ENCODE measurements at places on chromosomes 16 and 17.

DNA sequence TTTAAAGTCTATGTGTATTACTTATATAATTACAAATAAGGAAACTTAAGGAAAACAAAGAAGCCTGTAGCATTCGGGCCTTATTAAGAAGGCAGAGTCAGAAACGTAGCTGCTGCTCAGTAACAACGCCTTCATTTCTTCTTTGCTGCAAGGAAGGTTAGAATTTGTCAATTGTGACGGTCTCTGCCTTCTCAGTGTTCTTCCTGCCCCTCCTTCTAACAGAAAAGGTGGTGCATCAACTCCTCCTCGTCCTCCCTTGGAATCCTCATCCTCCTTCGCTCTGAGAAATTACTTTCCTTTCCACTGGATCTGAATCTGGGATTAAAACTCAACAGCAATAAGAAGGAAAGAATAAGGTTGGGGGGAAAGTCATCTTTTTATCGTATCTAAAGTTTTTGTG lies 63.0 kb downstream of the VPS53 start:
- no peak for DNase-seq

DNA sequence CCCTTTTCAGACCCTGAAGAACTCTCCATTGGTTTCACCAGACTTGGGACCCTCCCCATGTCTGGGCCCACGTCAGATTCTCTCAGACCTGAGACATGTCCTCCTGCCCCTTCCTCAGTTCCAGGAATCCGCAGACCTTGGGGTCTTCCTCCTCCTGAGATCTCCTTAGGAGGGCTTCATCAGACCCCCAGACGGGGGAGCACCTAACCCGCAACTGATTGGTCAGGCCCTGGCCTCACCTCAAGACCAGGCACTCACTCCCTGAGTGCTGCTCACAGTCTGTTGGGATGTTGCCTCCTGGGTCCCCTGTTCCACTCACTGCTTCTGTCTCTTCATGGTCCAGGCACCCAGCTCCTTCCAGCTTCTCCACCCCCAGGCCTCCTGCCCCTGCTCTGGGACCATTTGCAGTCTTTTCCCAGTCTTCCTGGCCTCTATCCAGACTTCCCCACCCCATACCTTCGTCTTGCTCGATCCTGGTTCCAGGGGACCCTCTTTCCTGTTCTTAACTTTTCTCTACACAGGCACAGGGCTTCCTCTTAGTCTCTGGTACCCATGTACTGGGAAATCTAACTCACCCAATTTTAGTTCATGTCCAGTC lies 1.2 kb downstream of the GID4 start:
- no peak for DNase-seq

DNA sequence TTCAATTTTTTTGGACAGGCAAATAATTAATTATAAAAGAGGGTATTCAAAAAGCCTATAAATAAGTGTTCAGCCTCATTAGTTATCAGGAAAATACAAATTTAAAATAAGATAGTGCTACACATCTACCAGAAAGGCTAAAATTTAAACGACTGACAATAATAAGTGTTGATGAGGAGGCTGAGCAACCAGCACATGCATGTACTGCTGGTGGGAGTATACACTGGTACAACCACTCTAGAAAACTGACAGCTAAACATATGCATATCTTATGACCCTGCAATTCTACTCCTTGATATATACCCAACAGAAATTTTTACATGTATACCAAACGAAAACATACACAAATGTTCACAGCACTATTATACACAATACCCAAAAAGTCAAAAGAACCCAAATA lies 27.1 kb downstream of the XPO6 start:
- no peak for DNase-seq

DNA sequence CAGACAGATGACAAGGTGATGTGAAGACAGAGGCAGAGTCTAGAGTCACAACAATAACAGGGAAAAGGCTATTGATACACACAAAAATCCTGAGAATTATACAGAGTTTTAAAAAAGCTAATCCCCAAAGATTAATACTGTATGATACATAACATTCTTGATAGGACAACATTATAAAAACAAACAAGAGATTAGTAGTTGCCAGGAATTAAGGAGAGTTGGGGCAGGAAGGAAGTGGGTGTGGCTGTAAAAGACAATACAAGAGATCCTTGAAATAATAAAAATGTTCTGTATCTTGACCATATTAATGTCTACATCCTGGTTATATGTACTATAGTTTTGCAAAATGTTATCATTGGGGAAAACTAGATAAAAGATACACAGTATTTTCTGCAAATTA lies 309.5 kb upstream of the PMFBP1 start:
- no peak for DNase-seq

DNA sequence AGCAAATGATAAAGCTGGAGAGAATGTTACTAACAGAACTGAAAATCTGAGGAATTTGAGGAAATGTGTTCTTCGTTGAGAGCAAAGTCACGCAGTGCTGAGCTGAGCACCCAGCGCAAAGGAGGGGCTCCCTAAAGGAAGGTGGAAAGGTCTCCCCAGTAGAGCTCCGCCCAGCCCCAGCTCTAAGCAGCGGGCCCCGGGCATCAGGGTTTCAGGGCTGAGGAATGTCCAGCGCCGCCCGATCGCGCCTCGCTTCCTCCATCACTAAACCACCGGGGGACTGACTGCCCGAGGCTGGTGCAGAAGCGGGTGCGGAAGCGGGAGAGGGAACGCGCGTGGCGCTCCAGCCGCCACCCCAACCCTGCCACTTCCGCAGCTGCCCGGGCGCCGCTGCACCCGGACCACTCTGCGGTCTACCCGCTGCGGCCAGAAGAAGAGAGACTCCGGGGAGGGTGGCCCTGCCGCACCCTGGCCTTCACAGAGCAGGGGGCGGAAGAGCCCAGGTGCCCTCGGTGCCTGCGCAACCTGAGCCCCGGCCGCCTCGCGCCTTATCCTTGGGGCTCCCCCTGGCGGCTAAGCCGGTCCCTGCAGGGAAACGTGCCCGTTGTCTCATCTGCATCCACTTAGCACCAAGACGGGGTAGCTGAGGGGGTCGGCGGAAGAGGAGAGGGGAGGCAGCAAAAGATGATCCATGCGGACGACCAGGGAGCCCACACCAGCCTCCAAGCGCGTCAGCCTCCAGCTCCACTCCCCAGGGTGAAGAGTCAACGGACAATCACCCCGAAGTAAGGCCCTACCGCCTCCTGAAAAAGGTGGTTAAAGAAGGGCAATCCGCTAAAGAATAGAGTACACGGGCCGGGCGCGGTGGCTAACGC lies 12.4 kb upstream of the GUCY2D start:
- peak; percentile 91 for DNase-seq

- DNase-seq, result no peak
These were observed 17.3 kb downstream of the SLC5A10 start for GRCh38 chr17:18968945-18969887.

GRCh38 chr17:66663041-66663606 lies 171.8 kb upstream of the CACNG5 start:
- no peak for DNase-seq

DNA sequence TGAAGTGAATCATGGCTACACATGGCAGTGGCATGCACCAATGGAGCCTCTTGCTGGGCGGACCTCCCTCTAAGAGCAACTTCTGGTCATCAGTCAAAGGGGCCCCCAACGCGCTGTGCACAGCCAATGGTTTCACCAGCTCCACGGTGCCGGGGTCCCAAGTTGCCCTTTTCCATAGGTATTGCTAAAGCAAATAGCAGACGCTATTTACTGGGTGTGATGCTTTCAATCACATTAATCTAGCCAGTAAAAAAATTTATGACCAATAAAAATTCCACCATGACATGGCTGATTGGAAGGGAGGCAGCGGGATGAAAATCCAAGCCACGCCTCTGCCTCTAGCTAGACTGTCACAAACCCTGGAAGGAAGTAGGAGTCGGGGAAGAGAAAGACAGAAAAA lies 680.3 kb upstream of the SOX9 start:
- no peak for DNase-seq

GRCh38 chr16:2482249-2482648 lies 7.3 kb downstream of the TBC1D24 start:
- no peak for DNase-seq

GRCh38 chr16:30784215-30784614 lies 2.8 kb downstream of the ZNF629 start:
- no peak for DNase-seq

GRCh38 chr16:17321824-17322223 lies 148.9 kb downstream of the XYLT1 start:
- no peak for DNase-seq

GRCh38 chr17:77869665-77870132 lies 88.8 kb upstream of the TNRC6C start:
- DNase-seq, result no peak

DNA sequence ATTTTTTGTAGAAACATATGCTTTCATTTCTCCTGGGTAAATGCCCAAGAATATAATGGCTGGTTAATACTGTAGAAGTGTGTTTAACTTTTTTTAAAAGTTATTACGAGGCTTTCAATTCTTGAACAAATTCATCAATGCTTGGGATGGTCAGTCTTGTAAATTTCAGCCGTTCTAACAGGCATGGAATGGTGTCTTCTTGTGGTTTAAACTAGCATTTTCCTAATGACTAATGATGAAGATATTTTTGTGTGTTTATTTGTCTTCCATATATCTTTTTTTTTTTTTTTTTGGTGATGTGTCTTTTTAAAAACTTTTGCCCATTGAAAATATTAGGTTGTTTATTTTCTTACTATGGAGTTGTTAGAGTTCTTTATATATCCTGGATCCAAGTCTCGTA lies 67.1 kb downstream of the MGAT5B start:
- DNase-seq, result no peak

DNA sequence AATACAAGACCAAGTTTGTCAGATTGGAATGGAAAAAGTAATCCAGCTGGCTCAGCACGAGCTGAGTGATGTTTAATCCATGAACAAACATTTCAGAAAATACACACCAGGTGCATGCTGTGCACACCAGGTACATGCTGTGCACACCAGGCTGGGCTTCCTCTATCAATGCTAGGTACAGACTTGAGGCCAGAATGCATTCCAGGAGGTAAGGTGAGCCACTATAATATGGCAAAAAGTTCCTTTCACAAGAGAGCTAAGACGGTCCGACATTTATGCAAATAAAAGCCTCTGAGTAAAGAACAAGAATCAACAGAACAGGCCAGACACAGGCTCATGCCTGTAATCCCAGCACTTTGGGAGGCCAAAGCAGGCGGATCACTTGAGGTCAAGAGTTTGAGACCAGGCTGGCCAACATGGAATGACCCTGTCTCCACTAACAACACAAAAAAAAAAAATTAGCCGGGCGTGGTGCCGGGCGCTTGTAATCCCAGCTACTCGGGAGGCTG lies 128.2 kb downstream of the ZNF778 start:
- DNase-seq, result no peak
